SK-N-SH treated with all-trans-retinoic acid at 6 μM for 48 hours (cell line): ENCODE measurements at places on chromosomes 5 and 9.

DNA sequence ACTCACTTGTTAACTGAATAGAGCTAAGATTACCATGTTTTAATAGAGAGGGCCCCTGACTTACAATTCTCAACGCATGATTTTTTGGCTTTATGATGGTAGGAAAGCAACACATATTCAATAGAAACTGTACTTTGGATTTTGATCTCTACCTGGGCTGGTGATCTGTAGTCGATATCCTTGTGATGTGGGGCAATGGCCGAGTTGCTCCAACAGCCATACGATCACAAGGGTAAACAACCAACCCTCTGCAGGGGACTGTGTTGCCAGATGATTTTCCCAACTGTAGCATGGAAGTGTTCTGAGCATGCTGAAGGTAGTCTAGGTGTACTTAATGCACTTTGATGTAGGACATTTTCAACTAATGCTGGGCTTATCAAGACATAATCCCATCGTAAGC, 36.5 kb downstream of the NSUN2 start:
- no peak for ATAC-seq

DNA sequence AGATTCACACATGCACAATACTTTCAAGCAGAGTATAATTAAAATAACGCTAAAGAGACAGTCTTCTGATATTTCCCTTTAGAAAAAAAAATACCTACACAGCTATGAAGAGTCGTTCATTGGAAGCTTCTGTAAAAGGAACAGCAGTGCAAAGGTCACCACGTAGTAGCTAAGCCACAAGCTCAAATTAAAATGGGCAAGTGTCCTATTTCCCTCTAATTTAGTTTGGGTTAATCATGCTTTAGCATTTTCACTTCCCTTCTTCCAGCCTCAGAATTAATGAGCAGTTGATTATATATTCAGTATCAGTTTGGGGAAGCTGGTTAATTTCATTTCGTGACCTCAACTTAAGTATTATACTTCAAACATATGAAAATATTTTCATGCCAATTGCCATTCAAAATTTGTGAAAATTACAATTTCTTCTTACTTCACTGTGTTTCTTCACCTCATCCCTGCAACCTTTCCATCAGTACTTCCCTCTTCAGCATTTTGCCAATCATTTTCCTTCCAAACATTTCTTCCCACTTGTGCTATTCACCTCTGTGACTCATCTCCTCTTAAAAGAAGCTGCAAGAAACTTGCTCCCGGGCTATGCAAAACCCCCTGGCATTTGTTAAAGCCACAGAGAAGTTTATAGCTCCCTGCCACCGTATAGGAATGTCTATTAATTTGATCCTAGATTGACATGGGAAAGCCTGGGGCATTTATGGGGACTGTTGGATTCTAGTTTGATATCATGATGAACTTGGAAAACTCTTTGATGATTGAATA, 83.0 kb downstream of the DMRTA1 start:
- ATAC-seq, result no peak

DNA sequence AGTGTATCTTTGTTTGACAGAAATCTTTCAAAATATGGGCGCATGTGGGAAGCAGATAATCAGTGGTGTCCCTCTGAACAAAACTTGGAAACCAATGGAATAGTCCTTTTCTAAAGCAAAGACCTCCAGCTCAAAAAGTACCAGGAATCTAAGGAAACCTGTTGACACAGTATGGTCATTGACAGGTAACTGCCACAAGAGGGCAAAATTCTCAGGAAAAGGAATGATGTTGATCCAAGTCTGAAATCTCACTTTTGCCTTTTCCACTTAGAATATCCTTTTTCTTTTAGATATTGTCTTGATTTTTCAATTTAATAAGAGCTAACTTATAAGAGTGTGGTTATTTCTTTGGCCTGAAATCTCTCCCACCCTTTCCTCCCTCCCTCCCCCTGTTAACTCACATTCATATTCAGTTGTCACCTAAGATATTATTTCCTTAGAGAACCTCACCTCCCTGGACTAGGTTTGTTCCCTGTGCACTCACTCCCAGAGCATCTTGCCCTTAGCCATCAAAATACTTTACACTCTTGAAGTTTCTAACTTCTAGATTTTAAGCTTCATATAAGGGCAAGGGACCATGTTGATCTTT, 59.0 kb upstream of the BARX1 start:
- peak; percentile 81 for ATAC-seq

GRCh38 chr9:35553670-35554543, 51.2 kb upstream of the TESK1 start:
- ATAC-seq, result peak; percentile 94

DNA sequence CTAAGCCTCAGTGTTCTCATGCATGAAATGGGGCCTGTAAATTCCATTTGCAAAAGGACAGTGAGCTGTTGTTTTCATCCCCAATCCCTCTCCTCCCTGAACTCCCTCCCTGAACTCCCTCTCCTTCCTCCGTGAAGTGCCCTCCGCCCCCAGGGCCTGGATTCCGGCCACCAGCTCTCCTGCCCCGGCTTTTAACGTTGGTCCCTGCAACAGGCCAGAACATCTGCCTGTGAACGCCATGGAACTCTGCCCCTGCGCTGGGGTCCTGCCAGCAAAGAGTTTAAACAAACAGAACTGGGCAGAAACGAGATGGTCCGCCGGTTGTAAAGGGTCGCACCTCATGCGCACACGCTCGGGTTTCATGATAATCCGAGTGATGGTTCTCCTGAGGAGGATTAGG, 62.4 kb downstream of the SMIM23 start:
- ATAC-seq, result no peak

GRCh38 chr5:472076-472655, 29.2 kb downstream of the EXOC3 start:
- ATAC-seq, result peak; percentile 42

DNA sequence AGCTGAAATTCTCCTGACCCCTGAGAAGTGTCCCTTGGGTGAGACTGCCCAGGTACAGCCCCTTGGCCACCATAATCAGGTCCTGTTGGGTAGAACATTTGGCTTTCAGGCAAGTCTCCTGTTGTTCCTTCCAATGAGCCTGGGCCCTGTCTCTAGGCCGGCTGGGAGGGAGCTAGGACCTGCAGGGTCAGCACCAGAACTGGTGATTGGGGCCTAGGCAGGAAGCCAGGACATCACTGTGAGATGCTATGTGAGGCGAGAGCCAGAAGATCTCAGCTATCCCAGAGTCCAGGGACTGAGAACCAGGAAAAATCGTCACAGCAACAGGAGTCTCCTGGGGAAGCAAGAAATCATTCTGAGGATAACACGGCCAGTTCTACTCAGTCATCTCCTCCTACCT, 51.5 kb downstream of the PCDH1 start:
- no peak for ATAC-seq

DNA sequence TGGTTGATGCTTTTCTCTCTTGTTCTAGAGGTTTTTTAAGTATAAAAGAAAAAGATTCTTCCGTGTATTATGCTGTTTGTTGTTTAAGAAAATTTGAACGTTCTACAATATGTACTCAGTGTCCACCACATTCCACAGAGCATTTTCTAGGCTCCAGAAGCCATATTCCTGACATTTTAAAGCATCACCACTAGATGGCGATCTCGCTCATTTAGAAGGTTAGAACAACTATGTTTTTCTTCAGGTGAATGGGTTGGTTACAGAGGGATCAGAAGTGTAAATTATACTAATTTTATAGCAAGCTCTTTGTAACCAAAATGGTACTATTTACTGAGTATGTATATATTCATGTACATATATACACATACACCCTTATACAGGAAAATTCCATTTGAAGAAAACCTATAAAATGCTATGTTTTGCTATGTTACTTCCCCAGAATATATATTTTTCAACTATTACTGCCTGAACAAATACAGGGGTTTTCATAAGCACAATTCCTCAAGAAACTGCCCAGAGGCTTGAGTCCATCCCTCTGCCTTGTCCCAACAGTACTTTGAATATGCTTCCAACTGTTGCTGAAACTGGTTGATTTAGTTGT, 284.3 kb downstream of the CCDC171 start:
- peak; percentile 84 for ATAC-seq

DNA sequence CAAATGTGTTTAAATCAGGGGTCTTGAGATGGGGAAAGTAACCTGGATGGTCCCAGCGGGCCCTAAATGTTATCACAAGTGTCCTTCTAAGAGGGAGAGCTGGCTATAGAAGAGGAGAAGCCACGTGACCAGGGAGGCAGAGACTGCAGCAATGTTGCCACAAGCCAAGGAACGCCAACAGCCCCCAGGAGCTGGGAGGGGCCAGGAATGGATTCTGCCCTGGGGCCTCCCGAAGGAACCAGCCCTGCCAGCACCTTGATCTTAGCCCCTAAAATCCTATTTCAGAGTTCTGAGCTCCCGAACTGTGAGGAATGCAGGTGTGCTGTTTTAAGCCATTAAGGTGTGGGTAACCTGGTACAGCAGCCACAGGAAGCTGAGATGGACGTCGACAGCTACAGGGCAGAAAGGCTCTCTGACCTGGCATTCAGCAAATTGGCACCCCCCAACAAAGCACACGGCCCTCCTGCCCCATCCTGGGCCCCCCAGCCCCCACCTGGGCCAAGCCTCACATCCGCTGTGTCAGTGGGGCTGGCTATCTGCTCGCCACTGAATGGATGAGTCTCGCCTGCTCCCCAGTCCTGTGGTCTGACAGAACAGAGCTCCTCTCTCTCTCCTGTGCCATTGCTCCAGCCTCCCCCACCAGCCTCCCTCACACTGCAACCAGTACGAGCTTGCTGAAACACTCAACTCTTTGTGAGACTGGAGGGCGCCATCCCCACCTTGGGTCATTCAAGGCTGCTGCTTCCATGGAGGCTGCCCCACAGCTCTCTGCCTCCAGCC, 78.8 kb downstream of the ADAMTS2 start:
- no peak for ATAC-seq

DNA sequence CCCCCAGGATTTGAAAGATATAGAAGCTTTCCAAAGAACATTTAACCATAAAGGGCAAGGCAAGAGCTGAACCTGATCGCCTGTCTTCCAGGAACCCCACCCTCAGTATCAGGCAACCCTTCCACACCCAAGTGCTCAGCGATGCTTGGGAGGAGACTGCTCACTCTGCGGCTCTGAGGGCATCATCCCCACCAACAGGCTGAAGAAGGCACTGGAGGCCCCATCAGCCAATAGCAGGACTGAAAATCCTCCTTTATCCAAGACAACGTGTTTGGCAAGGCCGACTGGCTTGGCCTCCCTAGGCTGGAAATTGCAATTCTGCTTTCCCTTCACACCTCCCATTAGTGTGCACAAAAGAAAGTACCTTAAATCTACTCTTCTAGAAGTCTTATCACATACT, 1.4 kb upstream of the PPP2CA start:
- no peak for ATAC-seq

DNA sequence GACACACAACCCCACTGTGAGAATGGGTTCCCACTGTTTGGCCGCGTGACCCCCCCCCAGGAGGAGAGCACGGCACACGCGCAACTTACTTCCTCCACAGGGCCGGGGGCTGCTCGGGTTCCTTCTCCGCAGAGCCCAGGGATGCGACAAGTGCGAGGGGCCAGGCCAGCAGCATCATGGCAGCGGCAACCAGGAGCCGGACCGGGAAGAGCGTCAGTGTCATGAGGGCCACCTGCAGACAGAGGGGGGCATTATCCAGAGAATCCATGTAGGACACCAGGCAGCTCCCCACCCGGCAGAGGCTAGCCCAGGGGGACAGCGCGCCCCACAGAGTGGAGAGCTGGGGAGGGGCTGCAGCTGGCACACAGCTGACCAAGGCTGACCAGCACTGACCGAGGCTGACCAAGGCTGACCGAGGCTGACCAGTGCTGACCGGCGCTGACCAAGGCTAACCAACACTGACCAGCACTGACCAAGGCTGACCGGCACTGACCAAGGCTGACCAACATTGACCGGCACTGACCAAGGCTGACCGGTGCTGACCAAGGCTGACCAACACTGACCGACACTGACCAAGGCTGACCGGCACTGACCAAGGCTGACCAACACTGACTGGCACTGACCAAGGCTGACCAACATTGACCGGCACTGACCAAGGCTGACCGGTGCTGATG, 22.3 kb downstream of the LPCAT1 start:
- no peak for ATAC-seq

GRCh38 chr9:6355728-6356127, 27.6 kb downstream of the TPD52L3 start:
- peak; percentile 50; the same call in 2 of the 3 replicates for ATAC-seq

DNA sequence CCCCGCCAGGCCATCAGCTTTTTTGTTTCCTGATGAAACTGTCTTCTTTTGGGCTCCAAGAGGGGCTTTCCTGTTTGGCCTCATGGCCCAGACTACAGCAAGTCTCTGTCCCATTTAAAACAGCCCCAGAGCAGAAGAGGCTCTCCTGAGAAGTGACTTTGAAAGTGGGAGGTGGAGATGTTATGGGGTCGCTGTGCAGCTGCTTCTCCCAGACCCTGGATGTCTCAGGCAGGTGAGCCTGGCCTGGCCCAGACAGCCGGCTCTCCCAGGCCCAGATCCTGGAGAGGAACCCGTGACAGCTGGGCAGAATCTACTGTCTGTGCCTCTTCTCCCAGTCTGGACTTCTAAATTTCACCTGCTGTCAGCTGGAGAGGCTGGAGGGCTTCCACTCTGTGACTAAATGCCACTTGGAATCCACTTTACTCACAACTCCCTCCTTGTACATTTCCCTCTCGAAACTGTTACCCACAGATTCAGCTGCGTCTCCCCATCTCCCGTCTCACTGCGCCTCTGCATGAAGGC, 20.6 kb downstream of the FAM78A start:
- ATAC-seq, result peak; percentile 12; the same call in 2 of the 3 replicates

GRCh38 chr9:69940674-69941073, 103.0 kb upstream of the MAMDC2 start:
- ATAC-seq, result no peak

DNA sequence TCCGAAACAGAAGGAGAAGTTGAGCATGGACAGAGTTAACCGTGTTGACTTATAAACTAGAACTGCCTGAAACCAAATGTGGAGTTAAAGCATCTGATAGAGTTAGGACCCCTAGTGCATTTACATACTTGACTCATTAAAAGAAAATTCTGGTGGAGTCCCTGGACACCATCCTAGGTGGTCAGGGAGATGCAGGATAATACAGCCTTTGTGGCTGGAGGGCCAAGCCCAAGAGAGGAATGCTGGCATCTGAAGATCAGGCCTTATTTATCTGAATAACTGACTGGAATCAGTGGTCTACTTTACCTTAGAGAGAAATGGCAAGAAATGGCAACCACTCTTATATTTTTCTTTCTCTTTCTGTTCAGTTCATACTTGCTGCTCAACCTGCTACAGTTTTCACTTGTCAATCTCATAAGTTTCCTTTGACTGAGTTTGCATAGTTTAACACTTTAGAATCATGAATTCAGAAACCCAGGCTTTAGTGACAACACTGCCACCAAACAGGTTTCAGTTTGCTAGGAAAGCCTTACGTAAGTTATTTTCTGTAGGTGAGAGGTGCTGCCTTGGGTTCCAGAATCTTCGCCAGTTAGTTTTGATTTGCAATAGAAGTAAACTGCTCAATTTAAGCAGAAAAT, 10.2 kb downstream of the CMYA5 start:
- no peak for ATAC-seq

GRCh38 chr5:173522518-173522917, 93.9 kb downstream of the BOD1 start:
- ATAC-seq, result no peak

GRCh38 chr5:27854243-27854852, 816.0 kb upstream of the CDH9 start:
- no peak for ATAC-seq

GRCh38 chr5:55600086-55600485, 65.3 kb upstream of the PLPP1 start:
- no peak; the same call in 2 of the 3 replicates for ATAC-seq

- no peak for ATAC-seq
Measured at GRCh38 chr5:150399524-150400211, 13.0 kb downstream of the CD74 start.

GRCh38 chr9:83800236-83801033, 17.1 kb downstream of the GKAP1 start:
- ATAC-seq, result no peak
